BE2C (cell line): ENCODE measurements at places on chromosomes 5 and 9.
A peak's percentile ranks its signal among the peaks of the same experiment; 100 is the strongest.

- DNase-seq = no peak
Observed at GRCh38 chr5:4405614-4406219, 734.4 kb upstream of the ADAMTS16 start.

- DNase-seq = peak; percentile 6
Observed at GRCh38 chr9:136058084-136058483, 37.0 kb downstream of the NACC2 start.

GRCh38 chr5:172573986-172574870 is 66.8 kb upstream of the NEURL1B start:
- DNase-seq = no peak

DNA sequence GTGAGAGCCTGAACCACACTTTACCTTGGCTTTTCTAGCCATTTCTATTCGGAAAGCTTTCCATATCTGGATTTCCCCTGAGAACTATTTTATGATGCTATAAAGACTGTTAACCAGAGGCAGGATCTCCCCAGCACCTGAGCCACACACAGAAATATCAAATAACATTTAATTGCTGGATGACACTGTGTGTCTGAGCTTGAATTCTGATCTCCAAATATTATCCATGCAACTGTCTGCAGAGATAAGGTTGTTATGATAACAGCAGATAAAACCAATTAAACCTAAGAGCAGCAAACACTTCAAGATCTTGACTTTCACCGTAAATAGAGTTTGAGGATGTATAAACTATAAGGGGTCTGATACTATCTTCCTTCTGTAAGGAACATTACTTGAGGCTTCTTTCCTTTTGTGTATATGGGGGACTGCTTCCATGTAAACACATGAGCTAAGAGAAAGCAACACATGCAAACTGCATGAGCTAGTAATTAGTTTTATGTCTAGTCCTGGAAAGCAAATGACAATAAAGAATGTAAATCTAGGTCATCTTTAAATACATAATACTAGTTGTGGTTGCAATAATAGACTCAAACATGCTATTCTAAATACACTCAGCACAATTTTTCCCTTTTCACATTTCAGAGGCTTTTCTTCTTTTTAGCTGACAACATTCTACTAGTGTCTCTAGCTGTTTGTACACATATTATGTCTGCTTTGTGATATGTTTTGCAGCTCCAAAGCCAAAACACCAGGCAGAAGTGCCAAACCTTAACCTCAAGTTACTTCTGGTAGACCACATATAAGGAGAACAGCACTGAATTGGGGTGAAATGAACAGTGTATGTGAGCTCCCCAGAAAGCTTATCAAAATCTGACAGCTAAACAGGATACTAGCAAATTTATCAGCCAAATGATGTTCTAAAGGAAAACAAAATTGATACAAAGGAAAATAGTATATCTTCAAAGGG is 136.5 kb downstream of the EFNA5 start:
- DNase-seq = no peak

DNA sequence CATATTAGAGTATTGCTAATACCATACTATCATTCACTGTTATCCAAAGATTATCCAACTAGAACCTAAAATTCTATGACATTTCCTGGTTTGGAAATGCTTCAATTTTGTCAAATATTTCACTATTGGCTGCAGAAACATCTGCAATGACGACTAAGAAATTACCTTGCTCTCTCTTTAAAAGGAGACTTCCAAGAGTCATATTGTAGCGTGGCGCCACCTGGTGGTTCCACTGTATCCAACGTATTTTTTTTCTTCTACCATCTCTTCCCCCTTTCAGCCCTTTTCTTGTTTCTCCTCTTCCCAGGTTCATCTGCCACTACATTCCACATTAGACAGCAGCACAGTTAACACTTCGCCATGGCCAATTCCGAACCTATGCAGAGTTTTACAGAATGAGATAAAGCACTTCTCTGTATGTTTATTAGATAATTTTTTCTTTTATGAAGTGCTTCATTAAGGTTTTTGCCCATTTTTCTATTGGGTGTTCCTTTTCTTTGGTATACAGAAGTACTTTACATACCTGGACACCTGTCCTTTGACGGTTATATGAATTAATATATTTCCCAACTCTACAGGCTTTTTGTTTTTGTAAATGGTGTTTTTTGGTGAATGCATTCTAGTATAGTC is 153.5 kb downstream of the CDC42SE2 start:
- peak; percentile 82 for DNase-seq

DNA sequence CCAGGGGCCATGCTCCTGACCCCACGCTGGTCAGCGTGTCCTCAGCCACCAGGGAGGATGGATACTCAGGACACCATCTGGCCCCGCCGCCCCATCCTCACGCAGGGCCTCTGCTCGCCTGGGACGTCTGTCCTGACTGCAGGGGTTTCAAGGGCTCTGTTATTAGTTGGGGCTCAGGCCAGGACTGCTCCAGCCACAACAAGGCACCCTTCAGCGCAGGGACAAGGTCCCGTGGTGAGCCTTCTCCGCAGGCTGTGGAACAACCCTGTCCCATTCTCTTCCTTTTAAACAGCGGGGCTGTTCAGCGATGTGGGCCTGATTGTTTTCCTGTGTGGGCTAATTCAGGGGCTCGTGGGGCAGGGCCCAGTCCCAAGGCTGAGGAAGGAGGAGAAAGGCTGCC is 61.6 kb downstream of the SEMA4D start:
- no peak for DNase-seq

DNA sequence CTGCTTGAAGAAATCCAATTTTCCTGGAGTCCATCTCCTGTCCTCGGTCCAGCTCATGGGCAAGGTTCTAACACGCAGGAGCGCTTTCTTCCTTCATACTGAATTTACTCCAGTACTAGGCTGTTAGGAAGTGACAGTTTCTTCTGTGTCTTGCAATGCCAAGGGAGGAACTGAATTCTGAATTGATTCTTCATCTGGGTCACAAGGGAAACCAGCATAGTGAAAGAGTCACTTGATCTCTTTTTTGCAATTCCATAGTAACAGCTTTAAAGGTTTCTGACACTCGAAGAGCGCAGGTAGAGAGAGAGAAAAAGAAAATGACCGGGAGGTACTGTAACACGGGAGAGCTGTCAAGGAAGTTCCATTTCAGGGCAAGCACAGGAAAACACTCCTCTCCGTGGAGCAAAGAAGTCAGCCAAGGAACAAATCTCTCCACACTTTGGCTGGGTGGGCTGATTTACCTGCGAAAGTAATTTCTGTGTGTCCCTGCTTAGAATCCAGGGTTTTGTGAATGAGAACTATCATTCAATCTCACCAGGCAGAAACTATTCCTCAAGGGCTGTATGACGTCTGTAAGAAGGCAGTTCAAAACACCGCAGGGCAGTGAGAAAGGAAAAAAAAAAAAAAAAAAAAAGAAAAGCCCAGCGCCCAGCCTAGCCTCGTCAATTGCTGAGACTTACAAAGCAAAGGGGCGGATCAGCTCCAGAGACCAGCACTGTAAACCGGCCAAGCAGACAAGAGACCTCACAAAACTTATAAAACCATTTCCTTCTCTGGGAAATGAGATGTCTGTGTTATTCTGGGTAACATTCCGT is 617.8 kb downstream of the PDE4D start:
- no peak for DNase-seq

- no peak for DNase-seq
Observed at GRCh38 chr9:129505270-129505902, 115.5 kb downstream of the C9orf50 start.

DNA sequence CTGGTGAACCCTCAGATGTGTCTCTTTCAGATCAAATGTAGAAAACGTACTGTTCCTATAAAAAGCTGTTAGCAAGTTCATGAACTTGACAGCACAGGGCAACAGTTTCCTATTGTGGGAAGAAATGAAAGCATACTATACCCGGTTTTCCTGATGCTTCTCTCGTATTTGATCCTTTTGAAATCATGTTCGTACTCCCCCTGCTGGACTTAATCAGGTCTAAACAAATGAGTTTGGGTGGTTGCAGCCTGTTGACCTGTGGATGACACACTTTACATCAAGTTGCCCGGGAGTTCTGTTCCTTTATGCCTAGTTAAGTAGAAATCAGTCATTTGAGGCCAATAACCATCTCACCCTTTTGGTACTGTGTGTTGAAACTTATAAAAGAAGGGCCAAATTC is 1992.3 kb downstream of the MAT2B start:
- peak; percentile 43 for DNase-seq

- no peak for DNase-seq
Observed at GRCh38 chr9:89664896-89665329, 60.1 kb downstream of the GADD45G start.

- peak; percentile 47 for DNase-seq
Observed at GRCh38 chr5:129496421-129496820, 36.3 kb downstream of the ADAMTS19 start.

DNA sequence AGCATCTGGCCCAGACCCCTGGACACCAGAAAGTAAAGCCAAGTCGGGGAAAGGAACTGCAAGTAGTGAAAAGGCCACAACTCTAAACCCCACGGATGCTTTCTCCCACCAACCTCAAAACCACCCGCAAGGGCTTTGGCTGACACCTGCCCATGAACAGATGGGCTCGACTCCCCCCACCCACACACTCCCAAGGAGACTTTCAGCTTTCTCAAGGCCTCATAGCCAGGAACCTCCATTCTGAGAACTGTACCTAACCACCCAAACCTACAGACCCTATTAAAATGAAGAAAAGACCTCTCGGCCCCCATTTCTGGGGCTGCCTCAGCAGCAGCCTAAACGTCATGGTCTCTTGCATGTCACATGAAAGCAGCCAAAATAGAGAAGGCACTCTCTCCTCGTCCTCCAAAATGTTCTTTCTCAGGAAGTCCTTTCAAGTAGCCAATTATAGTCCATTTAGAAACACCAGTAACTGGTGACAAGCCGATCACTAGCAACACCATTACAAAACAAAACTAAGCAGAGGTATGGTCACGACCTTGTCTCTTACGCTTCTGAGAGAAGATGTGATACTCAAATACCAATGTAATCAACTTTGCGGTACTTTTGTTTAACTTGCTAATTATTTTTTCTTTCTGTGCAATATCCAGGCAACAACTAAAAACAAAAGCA is 2.9 kb downstream of the B4GALT1 start:
- DNase-seq = no peak

- DNase-seq = no peak
Observed at GRCh38 chr9:75149841-75150241, 61.5 kb downstream of the OSTF1 start.

GRCh38 chr5:104045987-104046386 is 483.4 kb upstream of the NUDT12 start:
- no peak for DNase-seq

GRCh38 chr5:32776200-32776599 is 65.1 kb downstream of the NPR3 start:
- no peak for DNase-seq
